ENCODE measurements at places on chromosomes 6 and 20.

DNA sequence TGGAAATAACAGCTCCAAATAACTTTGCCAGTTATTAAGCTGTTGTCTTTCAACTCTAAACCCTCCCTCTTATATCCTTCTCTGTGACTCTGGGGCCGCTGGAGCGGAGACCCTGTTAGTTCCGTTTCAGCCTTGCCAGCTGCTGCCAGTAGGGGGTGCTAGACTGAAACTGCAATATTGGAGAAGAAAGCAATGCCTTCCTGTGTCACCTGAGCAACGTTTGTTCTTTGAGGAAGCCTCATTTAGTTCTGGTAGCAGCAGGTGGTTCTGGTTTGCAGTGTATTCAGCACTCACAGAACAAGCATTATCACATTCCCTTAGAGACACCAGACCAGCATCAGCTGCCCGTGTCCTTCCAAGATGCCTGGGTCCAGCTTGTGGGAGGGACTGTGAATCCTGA, 22.9 kb upstream of the JAG1 start:
- DNase-seq: no peak

- no peak for DNase-seq
These were observed 163.3 kb downstream of the ARHGAP18 start for GRCh38 chr6:129546702-129547101.

DNA sequence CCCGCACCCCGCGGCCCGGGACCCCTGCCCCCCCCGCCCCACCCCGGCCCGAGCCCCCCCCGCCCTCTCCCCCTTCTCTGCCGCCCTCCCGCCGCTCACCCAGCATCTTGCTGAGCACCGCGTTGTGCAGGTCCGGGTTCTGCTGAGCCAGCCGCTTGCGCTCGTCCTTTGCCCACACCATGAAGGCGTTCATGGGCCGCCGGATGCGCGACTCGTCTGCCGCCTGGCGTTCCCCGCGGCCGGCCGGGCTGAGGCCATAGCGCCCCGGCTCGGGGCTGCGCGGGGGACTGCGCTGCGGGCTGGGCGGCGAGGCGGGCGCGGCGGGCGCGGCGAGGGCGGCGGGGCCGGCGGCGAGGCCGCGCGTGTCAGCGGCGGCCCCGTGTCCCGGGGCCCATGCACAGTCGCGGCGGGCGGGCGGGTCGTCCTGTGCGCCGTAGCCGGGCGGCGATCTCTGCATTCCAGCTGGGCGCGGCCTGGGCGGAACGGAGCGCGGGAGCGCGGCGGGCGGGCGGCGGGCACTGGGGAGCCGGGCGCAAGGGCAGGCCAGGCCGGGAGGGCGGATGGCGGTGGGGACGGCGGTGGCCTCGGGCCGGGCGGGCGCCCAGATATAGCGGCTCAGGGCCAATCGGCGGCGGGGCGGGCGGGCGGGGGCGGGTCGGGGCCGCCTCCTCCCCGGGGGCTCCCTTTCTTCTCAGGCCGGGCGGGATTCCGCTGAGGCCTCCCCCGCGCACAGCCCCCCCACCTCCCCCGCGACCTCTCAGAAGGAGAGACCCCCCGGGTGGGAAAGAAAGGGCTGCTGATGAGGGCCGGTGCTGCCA, at the start of gene SOX18:
TSS of gene SOX18 (minus strand) at position 580 of the 818 bp plus-strand sequence. CDS start at position 457, 123 bp downstream.
- DNase-seq: peak; percentile 47

- no peak for DNase-seq
These were observed 6.6 kb upstream of the CPXM1 start for GRCh38 chr20:2807019-2807418.

DNA sequence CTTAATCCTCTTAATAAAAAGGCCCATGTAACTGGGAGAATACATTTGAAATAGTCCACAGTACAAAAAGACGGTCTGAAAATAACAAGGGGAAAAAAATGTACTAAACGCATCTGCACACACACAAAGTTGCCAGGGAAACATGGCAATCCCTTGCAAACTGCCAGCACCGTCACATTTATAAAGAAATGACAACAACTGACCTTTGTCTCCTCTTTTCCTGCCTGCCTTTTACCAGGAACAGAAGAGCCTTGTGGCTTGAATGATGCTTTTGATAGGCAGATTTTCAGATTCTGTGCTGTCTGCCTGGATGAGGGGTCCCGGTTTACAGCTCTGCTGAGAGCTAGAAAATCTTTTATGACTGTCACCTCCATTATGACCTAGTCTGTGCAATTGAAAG, 308.6 kb upstream of the ZFP64 start:
- DNase-seq: no peak

DNA sequence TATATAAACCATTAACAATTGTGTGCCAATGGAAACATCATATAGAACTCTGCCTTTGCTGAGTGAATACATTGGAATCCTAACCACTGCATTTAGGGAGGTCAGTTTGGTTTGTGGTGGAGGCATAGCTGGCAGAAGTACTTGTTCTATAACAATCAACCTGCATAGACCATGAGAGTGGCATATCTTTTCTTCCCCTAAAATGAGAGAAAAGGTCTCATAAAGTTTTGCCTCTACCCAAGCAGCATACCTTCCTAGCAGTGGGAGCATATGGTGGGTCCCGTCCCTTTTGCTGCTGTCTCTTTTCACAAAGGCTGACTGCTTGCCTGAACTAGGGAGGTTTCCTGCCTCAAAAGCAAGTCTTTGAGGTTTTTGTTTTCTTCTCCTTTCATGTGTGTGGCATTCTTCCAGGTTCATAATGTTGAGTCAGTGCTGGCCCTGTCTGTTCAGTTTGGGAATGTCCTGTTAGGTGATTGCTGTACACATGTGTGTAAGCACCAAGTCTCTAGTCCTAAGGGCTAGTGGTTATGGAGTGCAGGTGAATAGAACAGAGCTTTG, 61.2 kb upstream of the SUPT3H start:
- DNase-seq: no peak

DNA sequence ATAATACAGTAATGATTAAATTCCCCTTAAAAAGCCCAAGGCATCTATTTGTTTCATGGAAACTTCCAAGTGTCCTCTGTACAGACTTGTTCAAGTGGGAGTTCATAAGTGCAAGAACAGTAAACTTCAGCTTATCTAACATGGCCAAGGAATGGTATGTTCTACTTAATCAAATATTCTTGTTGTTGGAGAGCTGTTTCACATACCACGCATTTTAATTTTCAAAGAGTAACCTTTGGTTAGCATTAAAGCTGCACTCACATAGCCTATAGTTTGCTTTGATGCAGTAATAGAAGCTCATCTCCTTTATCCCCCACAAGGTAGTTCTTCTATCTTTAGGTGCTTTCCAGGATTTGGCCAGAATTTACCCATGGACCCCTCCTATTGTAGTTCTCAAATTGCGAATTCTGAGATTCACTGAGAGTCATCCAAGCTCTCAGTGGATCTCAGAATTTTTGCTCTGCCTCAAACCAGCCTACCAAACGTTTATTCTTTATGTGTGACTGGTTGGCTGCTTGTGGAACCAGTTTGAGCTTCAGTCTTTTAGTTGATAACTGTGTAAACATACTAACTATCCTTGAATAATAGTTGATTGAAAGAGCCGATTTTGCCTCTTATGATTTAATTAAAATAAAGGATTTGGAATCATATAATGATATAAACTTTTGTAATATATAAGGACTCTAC, 668.0 kb upstream of the FLRT3 start:
- DNase-seq: no peak

- peak; percentile 70 for DNase-seq
These were observed 6.5 kb upstream of the USP45 start for GRCh38 chr6:99521633-99522151.

DNA sequence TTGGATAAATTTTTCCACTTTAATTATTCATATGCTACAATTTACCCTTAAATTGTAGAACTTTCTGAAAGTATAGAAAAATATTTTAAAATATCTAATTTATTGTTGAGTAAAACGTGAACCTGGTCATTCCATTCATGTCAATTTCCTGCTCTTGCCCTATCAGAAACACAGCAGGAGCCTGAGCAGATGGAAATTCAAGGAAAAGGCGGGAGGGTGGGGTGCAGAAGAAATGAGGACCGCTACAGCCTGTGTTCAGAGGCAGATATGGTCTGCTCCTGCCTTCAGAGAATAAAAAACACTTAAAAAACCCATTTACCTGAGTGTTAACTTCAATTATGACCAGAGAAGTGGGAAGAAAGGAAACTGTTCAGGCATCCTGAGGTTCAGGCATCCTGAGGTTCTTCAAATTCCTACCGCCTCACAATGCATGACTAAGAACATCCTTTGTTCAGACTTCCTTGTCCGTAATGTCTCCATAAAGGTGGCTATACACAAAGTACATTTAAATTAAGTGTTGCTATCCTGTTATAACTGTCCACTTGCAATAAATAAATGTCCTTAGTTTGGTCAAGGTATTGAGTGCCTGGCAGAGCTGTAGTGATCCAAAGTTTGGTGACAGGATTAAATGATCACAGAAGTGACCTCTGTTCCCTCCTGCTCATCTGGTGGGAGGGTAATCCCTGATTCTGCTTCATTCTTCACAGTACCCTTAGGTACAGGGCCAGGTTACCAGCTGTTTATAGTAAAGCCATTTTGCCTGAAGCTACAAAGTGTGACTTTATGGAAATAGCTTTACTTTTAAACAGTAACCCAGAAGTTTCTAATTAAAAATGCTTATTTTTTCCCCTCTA, 109.1 kb downstream of the MAN1A1 start:
- DNase-seq: no peak

- DNase-seq: no peak
These were observed 18.1 kb upstream of the SNRPB2 start for GRCh38 chr20:16711661-16712258.

DNA sequence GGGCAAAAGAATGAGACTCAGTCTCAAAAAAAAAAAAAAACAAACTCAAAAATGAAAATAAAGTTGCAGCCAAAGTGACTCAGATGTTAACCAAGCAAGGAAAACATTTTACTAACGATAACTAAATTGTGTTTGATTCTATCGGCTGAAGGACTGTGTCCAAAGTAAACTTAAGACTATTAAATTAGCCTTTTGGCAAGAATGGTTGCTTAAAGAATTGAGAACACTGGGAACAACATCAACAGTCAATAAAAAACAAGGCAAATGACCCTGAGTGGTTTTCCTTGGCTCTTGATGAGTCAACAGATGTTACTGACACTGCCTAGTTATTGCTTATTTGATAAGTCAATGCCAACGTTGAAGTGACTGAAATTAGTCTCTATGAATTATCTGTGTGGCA, 36.7 kb downstream of the POU3F2 start:
- DNase-seq: no peak

DNA sequence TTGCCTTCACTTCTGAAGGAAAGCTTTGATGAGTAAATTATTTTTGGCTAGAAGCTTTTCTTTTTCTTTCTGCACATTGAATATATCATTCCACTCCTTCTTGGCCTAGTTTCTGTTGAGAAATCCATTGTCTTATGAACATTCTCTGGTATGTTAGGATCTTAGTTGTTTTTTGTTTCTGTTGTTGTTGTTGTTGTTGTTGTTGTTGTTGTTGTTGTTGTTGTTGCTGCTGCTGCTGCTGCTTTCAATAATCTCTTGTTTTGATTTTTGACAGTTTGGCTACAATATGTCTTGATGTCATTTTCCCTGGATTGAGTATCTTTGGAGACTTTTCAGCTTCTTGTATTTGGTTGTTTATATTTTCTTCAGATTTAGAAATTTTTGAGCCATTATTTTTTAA, 836.5 kb upstream of the MAN1A1 start:
- no peak for DNase-seq

- DNase-seq: no peak
These were observed 24.3 kb upstream of the CCN5 start for GRCh38 chr20:44690781-44691423.

Data from NCI-H2171 treated with DMSO at 0.1 percent for 48 hours (cell line).